Hematopoietic multipotent progenitor cell (in vitro differentiated cells): ENCODE measurements at places on chromosomes 5 and 9.

DNA sequence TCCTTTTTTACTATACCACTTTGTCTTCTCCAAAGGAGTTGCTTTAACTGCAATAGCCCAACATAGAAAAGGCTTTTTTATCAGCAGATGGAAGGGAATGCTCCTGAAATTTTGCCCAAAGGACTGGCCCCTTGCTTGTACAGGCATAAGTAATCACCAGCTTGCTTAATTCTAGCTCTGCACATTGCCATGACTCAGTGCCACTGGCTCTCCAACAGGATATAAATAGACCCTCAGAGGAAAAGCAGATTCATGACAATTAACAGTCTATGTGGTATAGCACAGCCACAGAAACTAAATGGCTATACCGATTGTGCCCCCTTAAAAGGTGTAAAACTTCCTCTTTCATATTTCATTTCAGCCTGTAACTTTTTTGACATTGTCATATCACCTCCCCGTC, 227.0 kb downstream of the ZNF608 start:
- DNase-seq: peak; percentile 40

DNA sequence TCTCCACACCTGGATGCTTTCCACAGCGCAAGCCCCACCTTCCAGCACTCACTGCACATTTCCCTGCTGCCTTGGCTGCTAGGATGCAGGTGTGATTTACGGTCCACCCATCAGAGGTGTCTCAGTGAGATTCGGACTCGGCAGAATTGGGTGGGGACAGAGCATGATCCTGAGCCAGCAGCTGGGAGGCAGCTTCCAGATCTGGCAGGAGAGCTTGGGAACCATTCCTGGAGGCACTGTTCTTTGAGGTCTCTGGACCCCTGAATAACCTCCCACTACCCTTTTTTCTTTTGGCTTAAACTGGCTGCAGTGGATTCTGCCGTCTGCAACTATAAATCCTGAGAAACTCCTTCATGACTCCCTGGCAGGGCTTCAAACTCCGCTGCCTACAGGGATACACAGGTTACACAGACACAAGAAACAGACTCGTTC, 99.6 kb upstream of the PHYKPL start:
- no peak for DNase-seq

DNA sequence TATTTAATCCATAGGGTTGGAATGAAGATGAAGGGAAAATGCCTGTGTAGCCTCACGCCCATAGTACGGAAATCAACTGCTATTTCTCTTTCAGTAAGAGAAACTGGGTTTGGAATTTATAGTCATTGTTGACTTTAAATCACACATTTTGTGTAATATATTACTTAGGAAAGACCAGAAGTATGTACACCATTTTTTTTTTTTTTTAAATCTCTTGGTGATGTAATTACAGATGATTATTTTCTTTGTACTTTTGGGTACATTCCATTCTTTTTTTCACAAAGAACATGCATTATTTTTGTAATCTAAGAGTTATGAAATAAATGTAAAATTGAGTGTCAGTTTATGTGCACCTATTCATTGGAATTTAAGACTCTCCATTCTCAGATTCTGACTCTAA, 45.7 kb downstream of the POC5 start:
- DNase-seq: no peak

GRCh38 chr9:137146527-137146918, 7.6 kb downstream of the GRIN1 start:
- no peak for DNase-seq
